ENCODE measurements at places on chromosomes 4 and X.
A peak's percentile ranks its signal among the peaks of the same experiment; 100 is the strongest.

- no peak for DNase-seq
Measured at GRCh38 chr4:16155528-16156169, 70.6 kb downstream of the TAPT1 start.

- no peak for DNase-seq
Measured at GRCh38 chr4:168304744-168305459, 13.7 kb downstream of the DDX60 start.

- DNase-seq: no peak
Measured at GRCh38 chrX:24542756-24543155, 77.7 kb downstream of the PDK3 start.

- DNase-seq: no peak
Measured at GRCh38 chr4:67558493-67558892, at the start of gene STAP1. TSS of gene STAP1 (plus strand) at chr4:67558727. CDS start at chr4:67558810, 83 bp downstream.

- DNase-seq: no peak
Measured at GRCh38 chr4:6751611-6752485, 30.7 kb upstream of the KIAA0232 start.

GRCh38 chr4:176319151-176319703 is 539 bp upstream of the SPCS3 start:
- DNase-seq: no peak

GRCh38 chr4:37568489-37568888 is 117.7 kb downstream of the RELL1 start:
- DNase-seq: no peak

- no peak for DNase-seq
Measured at GRCh38 chr4:170248576-170248975, 158.8 kb upstream of the AADAT start.

- no peak for DNase-seq
Measured at GRCh38 chr4:110967936-110968335, 345.1 kb upstream of the PITX2 start.

- DNase-seq: peak; percentile 41
Measured at GRCh38 chr4:153432965-153433753, 33.0 kb upstream of the TMEM131L start.

DNA sequence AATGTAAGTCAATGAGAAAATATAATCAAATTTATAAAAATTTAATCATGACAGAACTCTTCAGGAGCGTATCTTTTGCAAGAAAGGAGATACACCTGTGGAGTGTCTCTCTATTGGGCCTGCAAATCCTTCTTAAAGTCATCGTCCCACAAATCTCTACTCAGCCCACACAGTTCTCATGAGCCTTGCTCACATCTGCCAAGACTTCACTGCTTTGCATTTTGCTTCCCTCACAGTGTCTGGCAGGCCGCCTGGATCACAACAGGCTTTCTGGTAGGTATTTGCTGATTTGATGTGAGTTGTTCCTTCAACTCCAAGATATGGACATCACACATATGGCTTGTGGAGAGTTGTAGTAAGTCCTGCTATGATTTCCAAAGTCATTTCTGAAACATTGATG is 183.1 kb upstream of the ARX start:
- no peak for DNase-seq

DNA sequence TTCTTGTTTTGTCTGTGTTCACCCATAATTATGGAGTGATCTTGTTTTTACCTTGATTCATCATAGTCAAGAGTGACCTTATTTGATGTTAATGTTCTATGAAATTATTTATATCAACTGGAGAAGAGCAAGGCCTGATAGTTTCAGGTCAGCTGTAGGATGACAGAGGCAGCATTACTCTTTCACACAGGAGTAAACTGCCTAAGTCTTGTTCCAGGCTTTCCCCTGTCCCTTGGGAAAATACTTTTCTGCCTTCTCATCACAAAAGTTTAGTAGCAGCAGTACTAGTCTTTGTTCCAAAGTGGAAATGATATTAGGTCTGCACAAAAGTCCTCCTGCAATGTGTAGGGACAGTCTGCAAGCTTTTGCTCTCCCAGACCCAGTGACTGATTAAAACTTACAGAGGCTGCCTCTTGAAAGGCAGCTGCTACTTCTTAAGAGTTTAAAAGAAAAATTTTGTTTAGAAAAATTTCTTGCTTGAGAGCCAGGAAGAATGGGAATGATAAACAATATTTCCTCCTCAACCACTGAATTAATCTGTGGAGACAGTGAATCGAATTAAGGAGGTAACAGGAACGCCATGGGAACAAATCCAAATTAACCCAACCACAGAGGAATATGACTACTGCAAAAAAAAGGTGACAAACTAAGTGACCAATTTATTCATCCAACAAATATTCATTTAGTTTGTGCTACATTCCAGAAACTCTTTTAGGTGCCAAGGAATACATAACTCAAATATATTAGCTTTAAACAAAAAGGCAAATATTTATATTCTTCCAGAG is 991.4 kb upstream of the PABPC4L start:
- DNase-seq: no peak

DNA sequence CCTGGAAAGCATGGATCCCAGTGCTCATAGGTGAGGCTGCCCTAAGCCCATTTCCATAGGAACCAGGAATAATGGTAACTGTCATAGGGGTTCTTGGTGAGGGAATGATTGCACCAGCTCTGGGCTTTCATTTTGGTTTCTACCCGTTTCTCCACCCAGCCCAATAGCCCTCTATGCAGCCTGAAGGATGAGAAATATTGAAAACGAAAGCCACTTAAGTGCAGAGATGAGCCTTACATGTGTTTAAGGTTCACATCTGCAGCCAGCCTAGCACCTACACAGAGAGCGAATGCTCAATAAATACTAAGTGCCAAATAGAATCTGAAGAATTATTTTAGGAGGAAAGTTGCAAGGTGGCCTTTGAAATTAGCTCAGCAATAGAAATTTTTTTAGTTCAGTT is 60.4 kb downstream of the MCF2 start:
- DNase-seq: no peak

GRCh38 chr4:103364083-103364482 is 165.9 kb upstream of the CENPE start:
- DNase-seq: no peak

GRCh38 chrX:18102006-18102405 is 118.7 kb downstream of the BEND2 start:
- no peak for DNase-seq

DNA sequence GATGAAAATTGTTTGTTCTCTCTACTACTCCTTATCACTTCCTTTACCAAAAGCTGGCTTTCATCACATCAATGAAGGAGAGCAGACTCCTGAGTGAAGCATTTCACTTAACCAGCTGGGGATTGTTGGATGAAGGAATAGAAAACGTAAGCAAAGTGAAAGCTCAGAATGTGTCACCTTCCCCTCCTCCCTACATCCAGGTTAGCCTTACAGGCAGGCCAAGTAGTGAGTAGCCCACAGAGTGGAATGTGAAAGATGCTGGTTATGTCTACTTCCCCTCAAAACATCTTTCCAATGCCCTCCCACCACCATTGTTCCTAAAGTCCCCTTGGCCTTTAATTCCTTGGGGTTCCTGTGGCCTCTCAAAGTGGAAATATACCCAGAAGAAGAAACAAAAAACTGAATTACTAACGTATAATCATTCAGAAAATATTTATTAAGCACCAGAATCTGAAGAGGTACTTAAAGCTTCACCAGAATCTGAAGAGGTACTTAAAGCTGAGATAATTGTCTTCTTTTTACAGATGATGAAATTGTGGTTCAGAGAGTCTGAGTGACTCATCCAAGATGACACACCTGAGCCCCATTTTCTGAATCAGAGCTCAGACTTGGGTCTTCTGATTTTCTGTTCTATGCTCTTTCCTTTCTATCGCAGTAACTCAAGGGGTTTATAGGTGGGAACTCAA is 6.5 kb downstream of the P2RY4 start:
- DNase-seq: no peak

DNA sequence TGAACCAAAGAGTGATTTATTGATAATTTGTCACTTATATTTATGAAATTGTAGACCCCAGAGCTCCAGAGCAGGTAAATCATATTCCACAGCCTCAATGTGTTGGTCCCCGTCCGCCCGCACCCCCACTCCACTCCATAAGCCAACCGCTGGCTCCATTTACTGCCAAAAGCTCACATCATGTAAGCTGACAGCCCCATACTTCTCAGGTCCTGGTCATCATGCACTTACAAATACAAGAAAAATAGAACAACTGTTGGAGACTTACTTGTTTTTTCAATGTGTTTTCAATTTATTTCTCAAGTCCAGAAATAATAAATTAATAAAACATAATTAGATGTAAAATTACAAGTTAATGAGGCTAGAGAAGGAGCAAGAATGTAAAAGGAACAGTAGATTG is 235.7 kb upstream of the HAND2 start:
- no peak for DNase-seq

GRCh38 chr4:18234108-18234507 is 212.6 kb upstream of the LCORL start:
- DNase-seq: no peak

GRCh38 chrX:45743081-45743533 is 542.4 kb upstream of the DIPK2B start:
- no peak for DNase-seq

DNA sequence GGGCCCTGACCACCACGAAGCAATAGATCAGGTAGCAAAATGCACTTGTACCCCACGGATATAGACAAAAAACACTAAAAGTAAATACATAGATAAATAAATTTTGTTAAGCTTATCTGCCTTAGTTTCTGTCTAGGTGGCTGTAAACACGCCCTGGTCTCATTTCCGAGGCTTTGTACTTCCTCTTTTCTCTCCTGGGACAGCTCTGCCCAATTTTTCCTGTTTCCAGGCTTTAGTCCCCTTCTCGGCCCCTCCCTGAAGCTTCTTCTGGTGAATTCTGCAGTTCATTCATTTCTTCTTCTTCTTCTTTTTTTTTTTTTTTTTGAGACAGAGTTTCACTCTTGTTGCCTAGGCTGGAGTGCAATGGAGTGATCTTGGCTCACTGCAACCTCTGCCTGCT is 73.4 kb upstream of the STOX2 start:
- no peak for DNase-seq

DNA sequence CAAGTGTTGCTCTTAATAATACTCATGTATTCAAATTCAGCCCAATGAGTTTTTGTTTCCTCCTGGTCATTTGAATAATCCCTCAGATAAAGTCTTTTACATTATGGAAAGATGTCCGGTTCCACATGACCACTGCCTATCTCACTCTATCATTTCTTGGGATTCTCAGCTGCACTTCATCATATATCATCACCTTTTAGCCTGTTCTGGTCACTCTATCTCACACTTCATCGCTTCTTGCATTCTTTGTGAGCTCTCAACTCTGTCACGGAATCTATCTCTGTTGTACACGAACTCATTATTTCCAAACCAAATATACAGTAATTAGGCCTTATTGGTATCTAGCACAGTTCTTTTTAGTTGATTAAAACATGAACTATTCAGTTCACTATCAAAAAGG is 126.9 kb upstream of the HAND2 start:
- no peak for DNase-seq

DNA sequence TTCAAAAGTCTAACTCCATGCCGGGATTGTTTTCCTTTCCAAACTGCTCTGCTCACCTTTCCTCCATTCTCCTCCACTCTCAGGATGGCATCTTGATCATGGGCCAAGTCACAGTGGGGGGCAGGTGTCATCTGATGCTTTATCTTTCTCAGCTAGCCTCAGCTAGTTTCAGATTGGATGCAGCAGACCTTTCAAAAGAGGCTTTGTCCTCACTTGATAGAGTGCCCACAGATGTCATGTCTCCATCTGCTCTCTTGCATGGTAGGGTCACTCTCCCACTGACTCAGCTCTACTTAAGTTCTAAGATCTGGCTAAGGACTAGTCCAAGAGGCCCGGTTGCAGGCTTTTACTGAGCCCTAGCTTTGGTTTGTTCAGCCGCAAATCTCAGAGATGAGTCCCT is 341.8 kb upstream of the GALNT7 start:
- no peak for DNase-seq

DNA sequence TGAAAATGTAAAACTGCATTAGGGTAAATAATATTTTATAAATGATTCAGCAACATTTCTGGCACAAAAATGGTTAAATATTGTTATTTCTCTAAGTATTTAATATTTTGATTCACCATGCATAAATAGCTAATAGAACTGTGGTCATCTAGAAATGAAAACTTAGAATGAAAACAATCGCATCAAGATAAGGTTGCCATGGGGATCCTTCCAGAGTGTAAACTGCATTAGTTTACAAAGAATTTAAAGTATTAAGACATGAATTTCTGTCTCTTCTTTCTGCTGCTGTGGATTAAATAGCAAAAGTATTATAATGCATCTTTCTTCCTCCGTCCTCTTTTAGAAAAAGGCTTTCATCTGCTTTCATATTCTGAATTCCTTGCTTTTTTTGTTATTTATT is 1064.6 kb upstream of the SLIT2 start:
- DNase-seq: no peak

DNA sequence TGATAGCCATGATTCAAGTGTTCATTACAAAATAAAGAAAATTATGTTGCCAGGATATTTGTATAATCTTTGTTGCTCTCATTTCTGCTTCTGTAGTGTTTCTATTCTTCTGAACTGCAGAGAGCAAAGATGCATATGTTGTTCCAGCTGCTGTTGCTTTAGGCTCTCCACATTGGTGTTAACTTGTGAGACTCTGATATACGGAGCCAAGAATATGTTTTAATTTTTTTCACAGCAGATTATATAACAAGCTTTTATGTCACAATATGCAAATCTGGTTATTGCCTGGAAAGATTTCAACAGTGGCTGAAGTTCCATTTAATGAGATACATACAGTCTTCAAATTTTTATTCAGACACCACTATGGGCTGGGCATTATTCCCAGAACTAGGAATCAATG is 655.0 kb downstream of the GRXCR1 start:
- no peak for DNase-seq

GRCh38 chr4:10288830-10289537 is 168.2 kb downstream of the ZNF518B start:
- DNase-seq: no peak

GRCh38 chrX:72143609-72143907 is 11.8 kb upstream of the RTL5 start:
- DNase-seq: no peak

DNA sequence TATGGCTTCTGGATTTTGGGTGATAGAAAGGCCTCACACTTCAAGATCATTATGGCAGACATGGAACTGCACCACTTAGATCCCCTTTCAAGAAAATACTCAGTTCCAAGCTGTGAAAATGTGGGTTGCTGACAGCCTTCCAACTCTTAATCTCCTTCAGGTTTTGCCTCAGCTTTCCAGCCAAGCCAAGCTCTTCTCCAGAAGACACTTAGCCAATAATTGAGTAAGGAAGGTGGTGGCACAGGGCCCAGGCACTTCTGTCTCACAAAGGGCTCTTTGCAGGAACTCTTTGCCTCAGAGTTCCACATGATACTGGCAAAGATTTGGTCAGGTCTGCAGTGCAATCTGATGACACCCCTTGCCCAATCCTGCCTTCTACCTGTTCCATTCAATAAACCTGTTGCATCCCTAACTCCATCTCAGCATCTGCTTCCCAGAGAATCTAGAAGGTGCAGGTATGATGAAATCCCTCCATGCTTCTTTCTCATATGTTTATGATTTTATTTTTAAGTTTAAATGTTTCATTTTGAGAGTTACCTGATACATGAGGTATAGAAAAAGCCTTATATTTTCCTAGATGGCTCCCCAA is 30.6 kb downstream of the ANXA5 start:
- DNase-seq: no peak
